Inflammatory macrophage treated with lipopolysaccharide for 1 hour (primary cell): ENCODE measurements at places on chromosomes 11 and 22.

GRCh38 chr11:31690041-31690440, 121.1 kb downstream of the PAX6 start:
- DNase-seq: no peak

DNA sequence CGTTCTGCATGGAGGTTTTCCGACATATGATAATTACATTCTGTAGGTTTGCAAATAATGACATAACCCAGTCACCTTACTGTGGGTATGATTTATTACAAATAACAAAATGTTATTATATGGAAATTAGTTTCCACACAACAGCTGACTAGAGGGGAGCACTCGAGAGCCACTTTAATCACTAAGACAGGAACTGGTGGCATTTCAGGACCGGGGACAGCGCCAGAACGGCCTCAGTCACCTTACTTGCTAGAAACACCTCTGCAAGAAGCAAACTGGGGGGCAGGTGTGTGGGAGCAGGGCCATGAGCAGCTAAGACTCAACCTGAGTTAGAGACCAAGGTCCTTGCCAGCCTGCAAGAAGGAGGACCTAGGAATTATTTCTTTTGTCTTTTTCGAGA, 199.9 kb downstream of the DSCAML1 start:
- DNase-seq: peak; percentile 15

- DNase-seq: no peak
Observed at GRCh38 chr11:43547430-43547831, 133.1 kb upstream of the HSD17B12 start.

DNA sequence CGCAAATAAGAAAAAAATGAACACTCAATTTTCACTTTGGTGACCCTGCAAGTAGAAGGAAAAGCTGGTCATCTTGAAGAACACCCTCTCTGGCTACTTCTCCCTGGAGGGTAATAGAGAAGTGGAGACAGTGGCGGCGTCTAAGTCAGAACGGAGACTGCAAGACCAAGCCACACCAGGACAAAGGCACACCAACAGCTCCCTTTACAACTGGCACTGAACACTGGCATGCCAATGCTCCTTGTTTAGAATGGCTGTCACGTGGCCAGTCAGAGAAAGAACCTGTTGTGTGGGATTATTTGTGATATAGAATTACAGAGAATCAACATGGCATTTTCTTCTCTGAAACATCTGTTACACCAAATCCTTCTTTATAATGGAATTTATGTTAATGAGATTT, 61.3 kb upstream of the YPEL1 start:
- peak; percentile 14 for DNase-seq

DNA sequence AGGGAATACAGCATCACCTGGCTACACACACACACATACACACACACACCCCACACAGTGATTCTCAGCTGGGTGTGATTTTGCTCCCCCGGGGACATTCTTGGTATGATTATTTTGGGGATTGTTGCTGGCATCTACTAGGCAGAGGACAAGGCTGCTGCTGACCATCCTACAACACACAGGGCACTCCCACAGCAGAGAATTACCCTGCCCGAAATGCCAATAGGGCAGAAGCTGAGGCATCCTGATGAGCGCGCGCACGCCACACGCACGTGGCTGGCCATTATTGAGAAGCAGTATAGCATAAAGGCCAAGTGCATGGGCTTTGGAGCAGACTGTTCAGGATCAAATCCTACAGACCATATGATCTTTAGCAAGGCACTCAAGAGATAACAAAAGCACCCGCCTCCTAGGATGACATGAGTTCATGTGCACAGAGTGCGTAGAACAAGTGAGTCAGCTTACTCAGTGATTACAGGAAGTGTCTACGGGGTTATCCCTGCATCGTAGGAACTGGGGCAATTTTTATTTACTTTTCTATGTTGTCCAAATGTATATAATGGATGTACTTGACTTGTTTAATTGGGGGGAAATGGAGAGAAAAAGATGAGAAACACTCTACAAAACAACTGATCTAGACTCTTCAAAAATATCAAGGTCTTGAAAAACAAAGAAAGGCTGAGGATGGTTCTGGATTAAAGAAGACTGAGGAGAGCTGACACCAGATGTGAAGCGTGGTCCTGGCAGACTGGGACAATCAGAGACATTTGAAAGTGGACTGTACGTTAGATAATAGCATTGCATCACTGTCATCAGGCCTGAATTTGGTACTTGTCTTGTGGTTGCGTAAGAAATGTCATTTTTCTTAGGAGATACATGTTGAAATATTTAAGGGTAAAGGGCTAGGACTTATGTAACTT, 7.2 kb upstream of the EHD1 start:
- peak; percentile 97 for DNase-seq

GRCh38 chr11:65834202-65834601, 439 bp downstream of the SNX32 start:
- no peak for DNase-seq

DNA sequence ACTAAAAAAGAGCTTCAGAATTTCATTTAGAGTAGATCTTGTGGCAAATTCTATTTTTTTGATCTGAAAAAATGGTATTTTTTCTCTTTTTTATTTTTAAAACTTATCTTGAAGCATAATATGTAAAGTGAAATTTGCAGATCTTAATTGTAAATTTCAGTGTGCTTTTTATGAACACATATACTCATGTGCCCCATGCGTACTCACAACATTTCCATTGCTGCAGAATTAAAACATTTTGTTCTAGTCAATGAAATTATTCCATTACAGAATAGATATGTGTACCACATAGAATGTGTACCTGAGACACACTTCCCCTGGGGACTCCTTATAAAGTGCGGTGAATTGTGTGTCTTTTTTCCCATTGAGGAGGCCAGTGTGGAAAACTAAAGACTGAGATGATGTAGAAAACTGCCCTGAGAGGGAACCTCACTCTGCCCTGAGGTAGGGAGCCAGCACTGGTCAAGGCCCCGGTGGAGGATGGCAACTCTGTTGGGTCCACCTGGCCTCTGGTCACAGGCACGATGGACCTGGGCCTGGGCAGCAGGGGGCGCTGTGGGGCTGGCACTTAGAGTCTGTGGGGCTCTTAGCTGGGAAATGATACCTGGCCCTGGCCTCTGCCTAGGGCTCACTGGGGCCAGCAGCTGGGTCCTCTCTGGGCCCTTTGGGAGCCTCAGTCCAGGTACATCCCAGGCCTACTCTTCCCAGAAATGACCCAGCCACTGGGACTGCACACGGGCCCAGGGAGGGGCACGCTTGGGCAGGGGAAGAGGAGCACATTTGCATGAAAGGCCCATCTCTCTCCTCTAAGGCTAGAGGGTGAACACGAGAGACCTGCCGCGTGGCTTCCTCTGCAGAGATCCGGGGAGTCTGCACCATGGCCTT, 77.9 kb upstream of the TOP3B start:
- DNase-seq: peak; percentile 32
